Skeletal muscle cell (primary cell): ENCODE measurements at places on chromosomes 13 and 19.

DNA sequence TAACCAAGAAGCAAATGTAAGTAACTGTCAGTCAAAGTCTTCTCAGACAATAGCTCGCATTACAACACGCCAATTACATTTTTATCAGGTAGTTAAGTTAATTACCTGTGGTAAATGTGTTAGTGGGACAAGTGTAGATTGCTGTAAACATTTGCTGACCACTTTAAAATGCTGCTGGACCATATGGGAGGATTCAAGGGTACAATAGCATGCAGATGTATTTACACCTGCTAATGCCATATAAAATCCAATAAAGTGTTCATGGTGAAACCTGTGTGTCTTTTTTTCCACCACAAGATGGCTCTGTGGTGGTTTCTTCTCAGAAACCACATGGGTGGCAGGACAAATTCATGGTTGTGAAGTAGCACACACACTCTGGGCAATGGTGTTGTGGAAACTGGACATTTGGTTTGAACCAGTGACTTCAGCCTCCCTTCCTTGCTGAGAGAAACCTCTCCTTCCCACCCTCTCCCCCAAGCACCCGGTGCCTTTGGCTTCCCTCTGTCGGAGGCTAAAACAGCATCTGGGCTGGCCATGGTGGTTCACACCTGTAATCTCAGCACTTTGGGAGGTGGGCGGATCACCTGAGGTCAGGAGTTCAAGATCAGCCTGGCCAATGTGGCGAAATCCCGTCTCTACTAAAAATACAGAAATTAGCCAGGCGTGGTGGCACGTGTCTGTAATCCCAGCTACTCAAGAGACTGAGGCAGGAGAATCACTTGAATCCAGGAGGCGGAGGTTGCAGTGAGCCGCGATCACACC, 18.1 kb upstream of the GTF3A start:
- DNase-seq = no peak

DNA sequence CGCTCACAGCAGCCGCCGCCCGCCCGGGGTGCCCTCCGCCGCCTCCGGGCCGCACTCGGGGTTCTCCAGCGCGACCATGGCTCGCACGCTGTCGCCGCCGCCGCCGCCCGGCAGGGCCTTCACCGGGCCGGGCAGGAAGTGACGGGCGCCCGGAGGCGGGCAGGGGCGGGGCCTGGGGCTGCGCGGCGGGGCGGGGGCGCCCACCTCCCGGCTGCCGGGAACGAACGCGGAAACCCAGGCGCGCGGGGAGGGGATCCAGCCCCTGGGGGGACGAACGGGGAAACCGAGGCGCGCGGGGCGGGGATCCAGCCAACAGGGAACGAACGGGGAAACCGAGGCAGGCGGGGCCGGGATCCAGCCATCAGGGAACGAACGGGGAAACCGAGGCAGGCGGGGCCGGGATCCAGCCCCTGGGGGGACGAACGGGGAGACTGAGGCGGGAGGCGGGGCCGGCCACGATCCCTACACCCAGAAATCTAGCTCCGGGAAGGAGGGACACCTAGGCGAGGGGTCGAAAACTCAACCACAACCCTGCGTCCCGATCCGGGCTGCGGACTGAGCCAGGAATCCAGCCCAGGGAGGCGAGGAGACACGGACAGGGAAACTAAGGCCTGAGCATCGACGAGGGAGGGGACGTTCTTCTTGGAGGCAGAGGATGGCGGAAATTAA, at the start of gene R3HDM4:
Gene R3HDM4 (minus strand): TSS at position 140 of the 669 bp plus-strand sequence. CDS start 62 bp downstream, at position 78.
- no peak for DNase-seq

- DNase-seq = no peak
Measured at GRCh38 chr19:4578552-4579248, 19.2 kb upstream of the SEMA6B start.

- DNase-seq = peak; percentile 59
Measured at GRCh38 chr19:55113570-55114039, 3.8 kb downstream of the PPP1R12C start.

- no peak for DNase-seq
Measured at GRCh38 chr19:11581740-11582139, 4.3 kb upstream of the ACP5 start.

GRCh38 chr13:29730253-29730652, 120.2 kb downstream of the UBL3 start:
- DNase-seq = no peak

DNA sequence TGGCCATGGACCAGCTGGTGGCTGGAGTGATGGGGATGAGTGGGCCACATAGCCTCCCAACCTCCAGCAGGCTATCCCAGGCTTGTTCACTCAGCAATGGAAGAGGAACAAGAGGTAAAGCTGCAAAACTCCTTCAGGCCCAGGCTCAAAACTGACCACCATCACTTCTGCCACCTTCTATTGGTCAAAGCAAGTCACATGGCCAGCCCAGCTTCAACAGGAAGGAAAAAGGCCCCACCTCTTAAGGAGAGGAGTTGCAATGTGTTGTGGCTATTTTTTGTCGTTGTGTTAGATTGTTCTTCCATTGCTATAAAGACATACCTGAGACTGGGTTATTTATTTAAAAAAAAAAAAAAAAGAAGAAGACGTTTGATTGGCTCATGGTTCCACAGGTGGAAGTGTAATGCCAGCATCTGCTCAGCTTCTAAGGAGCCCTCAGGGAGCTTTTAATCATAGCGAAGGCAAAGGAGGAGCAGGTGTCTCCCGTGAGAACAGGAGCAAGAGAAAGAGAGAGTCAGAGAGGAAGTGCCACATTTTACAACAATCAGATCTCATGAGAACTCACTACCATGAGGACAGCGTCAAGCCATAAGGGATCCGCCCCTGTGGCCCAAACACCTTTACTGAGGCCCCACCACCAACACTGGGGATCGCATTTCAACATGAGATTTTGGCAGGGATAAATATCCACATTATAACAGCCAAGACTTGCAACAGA, 5.4 kb downstream of the IGSF23 start:
- DNase-seq = no peak

GRCh38 chr19:39676004-39676403, 20.3 kb downstream of the LGALS16 start:
- no peak for DNase-seq

DNA sequence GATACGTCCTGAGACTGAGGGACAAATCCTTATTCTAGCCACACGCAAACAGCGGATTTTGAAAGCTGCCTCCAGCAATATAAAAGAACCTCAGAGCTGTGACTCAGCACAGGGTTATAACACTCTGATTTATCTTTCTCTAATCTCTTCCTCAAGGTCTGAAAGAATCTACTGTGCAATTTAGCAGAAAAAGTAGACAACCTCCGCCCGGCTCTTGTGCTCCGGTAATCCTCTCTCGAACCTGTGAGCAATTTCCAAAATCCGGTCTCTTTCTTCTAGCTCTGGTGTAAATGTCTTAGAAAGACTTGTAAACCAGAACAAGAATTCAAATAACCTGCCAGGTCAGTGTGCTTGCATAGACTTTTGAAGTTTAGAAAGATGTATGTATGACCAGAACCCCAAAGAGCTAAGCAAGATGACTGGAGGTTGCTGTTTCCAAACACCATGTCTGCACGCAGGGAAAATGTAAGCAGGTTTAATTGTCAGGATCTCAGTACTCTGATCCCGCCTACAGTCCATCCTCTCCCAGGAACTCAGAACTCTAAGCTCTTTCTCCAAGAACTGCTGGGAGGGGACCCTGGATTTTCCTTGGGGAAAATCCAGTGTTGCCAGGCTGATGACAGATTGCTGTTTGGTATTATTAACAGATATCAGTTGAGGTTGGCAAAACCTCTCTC, 338.1 kb downstream of the RFC3 start:
- no peak for DNase-seq

- DNase-seq = no peak
Measured at GRCh38 chr19:16104722-16105121, 7.0 kb upstream of the RAB8A start.

GRCh38 chr19:55147545-55148251, 1.3 kb downstream of the TNNT1 start:
- DNase-seq = no peak

DNA sequence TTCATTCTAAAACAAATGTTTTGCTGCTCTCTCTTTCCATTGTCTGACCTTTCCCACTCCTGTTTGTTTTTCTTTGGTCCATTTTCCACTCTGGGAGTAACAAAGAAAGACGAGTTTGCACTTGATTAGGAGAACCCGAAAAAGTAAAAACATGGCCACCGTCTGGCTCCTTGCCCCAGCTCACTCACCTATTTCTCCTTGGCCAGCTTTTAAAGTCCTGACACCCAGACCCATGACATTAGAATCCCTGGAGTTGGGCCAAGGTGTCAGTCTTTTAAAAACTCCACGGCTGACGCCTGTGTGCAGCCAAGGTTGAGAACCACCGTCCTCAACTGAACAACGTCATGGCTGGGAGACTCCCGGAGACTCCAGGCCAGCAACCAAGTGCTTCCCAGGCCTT, 63.6 kb upstream of the FLT1 start:
- no peak for DNase-seq

- DNase-seq = no peak
Measured at GRCh38 chr13:48977973-48978372, 2.3 kb downstream of the FNDC3A start.

- DNase-seq = no peak
Measured at GRCh38 chr19:18730885-18731513, 47.5 kb downstream of the CRTC1 start.

- DNase-seq = no peak
Measured at GRCh38 chr19:8935460-8935859, 74.7 kb downstream of the MUC16 start.

- DNase-seq = no peak
Measured at GRCh38 chr13:21879263-21879914, 208.5 kb downstream of the FGF9 start.

DNA sequence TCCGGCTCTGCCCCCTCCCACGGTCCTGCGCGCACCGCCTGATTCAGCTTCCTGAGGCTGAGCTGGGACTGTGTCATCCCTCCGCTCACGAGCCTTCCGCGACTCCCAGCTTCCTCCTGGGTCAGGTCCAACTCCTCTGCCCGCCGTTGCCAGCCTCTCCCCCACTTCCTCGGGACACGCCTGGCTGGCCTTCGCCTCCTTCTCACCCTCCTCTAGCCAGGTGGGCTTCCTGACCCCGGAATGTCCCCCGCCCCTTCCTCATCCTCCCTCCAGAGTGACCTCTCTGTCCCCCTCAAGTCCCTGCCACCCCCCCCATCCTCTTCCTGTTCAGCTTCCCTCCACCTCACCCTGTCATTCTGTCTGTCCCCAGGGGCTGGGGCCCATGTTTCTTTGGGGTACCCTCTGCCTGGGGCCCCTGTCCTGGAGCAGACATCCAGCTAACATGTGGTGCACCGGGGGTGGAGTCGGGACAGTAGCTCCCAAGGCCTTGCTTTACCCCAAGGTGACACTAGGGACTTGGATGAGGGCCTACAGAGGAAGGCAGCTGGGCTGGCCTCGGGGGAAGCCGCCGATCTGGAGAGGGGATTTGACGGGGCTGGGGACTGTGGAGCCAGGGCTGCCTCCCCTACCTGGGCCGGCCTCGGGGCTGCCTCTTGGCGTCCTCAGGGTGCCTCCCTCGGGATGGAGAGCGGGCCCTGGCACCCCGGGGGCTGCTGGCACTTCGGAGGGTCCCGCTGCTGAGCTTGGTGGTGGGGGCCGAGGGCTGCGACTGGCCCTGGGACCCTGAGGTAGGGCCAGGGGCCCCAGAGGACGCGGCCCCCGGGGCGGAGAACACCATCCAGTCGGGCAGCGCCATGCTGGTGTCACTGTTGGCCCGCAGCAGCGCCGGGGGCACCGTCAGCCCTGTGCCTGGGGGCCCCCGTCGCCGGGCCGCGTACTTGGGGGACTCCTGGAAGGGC, 16.5 kb downstream of the SHANK1 start:
- DNase-seq = no peak

DNA sequence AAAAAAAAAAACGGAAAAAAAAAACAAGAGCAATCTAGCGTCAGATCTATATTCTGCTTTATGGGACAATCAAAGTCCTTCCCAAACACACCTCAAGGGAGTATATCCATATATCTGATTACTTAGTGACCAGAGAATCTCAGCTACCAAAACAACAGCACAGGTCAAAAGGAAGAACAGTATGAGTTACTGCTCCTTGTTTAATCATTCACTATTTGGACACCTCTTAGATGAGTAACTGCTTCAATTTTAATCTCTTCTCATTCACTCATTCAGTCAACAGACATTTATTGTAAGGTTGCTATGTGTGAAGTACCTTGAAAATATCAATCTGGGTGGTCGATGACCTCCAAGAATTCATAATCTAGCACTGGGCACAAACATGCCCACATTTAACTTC, 193.2 kb downstream of the IRS2 start:
- no peak for DNase-seq

DNA sequence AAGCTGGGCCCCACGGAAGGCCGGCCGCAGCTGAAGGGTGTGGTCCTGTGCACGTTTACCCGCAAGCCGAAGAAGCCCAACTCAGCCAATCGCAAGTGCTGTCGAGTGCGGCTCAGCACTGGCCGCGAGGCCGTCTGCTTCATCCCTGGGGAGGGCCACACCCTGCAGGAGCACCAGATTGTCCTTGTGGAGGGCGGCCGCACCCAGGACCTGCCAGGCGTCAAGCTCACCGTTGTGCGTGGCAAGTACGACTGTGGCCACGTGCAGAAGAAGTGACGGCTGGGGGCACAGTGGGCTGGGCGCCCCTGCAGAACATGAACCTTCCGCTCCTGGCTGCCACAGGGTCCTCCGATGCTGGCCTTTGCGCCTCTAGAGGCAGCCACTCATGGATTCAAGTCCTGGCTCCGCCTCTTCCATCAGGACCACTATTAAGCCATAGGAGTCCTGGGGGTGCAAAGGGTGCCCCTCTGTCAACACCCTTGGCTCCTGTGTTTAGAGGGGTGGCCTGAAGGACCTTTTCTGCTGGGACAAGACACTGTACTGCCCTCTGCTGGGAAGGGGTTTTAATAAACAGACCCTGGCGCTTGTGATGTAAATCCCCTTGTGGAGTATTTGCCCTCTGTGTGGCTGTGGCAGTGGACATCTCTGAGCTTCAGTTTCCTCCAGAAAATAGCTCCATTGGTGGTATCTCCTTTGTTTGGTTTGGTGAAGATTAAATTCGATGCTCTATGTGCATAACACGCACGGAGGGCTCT, 1.9 kb downstream of the MRPS12 start:
- DNase-seq = no peak

- DNase-seq = no peak
Measured at GRCh38 chr13:40581277-40581579, 85.2 kb downstream of the FOXO1 start.

DNA sequence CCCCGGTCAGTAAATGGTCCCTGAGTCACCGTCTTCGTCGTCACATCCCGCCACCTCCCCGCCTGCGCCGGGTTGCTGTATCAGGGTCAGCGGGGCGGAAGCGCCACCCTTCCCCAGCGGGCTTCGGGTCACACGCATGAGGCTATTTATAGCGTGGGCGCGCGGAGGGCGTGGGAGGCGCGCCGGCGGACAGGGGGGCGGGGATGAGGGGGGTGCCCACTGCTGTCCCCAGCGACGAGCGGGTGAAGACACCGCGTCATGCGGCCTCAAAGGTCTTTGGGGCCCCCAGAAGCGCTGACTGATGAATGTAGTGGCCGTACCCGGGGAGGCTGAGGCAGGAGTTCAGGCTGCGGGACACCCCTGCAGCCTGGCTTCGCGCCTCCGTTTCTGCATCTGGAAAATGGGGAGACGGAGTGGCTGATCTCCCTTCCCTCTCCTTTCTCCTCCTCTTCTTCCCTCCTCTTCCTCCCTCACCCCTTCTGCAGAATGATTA, 7.9 kb downstream of the UNC13A start:
- peak; percentile 7 for DNase-seq
